CD4-positive, alpha-beta T cell treated with Interleukin-6 for 4 hours (primary cell): ENCODE measurements at places on chromosomes 16 and 17.

DNA sequence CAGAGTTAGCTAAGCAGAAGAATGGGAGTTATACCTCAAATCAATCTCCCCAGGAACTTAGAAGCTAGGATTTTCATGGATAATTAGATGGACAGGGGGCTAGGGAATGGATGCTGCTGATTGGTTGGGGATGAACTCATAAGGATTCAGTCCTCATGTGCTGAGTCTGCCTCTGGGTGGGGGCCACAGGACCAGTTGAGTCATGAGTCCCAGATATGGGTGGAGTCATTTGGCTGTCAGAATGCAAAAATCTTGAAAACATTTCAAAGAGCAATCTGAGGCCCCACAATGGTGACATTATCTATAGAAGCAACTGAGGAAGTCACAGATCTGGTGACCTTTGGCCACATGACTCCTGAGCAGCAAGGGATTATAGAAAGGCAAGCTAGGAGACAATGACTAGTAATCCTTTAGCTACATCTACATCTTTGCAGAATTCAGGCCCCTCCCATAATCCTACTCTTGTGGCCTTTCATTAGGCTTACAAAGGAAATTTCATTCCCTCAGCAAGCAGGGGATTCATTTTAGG, 82.6 kb upstream of the CCL2 start:
- no peak for DNase-seq

DNA sequence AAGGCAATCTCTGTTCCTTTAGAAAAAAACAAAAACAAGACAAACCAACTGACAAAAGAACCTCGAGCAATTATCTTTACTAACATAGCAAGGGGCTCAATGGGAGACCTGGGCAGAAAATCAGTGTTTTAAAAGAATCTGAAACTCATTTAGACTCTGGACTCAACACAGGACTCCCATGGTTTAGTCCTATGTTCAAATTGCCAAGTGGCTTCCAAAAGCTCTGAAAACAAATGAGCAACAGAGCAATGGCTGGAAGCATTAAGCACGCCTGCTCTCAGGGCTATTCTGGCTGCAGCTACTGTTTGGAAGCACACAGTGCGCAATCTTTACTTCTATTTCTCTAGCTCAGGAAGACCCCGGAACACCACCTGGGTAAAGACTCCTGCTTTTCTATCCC, 162.0 kb downstream of the AATF start:
- no peak for DNase-seq

DNA sequence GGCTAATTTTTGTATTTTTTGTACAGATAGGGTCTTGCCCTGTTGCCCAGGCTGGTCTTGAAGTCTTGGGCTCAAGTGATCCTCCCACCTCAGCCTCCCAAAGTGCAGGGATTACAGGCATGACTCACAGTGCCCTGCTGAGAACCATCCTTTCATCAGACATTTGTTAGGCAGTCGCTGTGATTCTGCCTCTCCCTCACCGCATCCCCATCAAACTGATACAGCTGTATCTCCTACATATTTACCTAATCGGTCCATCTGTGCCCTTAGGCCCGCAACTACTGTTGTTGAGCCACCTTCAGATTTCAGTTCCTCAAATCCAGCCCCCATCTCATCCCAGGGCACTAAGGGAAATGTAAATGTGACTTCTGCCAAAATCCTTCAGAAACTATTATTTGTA, 2.0 kb upstream of the SLC43A2 start:
- DNase-seq: no peak

- no peak for DNase-seq
Observed at GRCh38 chr16:76931186-76931585, 259.8 kb upstream of the MON1B start.

- no peak for DNase-seq
Observed at GRCh38 chr17:27551701-27552248, 79.2 kb upstream of the LGALS9 start.

DNA sequence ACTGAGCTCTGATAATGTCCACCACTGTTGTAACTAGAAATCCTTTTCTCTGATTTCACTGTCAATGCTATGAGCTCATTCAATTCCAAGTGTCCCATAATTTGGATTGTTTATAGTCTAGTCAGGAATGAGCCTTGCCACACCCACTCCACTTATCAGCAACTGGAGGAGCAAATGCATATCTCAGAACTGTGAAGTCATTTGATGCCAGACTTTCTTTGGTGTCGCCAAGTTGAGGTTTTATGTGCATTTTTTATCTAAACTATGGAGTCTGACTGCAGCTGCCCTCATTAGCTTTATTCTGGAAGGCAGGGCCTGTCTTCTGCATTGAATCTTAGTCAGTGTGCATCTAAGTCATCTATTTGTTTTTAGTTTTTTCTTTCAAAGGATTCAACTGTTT, 361.3 kb downstream of the PMP22 start:
- DNase-seq: no peak

GRCh38 chr17:64193561-64193960, 63.6 kb upstream of the ERN1 start:
- no peak for DNase-seq
